ENCODE measurements at places on chromosomes 7 and 10. TPM values are rescaled to one million over a fixed set of nuclear protein-coding genes. Genes with fewer than 3 reads are reported as not detected.

Gene PON1
- total RNA-seq, result not detected

- no peak for DNase-seq
These were observed 256.1 kb upstream of the C7orf33 start for GRCh38 chr7:148334441-148334956.

- no peak for DNase-seq
These were observed 1.7 kb downstream of the CREB3L2 start for GRCh38 chr7:138000081-138000701.

Gene RALA
- 35.5 TPM for total RNA-seq

Gene KIAA1549
- total RNA-seq, result 21.6 TPM

- DNase-seq, result no peak
These were observed 312.0 kb upstream of the GLI3 start for GRCh38 chr7:42548816-42549611.

Gene FAM25A
- total RNA-seq, result not detected

DNA sequence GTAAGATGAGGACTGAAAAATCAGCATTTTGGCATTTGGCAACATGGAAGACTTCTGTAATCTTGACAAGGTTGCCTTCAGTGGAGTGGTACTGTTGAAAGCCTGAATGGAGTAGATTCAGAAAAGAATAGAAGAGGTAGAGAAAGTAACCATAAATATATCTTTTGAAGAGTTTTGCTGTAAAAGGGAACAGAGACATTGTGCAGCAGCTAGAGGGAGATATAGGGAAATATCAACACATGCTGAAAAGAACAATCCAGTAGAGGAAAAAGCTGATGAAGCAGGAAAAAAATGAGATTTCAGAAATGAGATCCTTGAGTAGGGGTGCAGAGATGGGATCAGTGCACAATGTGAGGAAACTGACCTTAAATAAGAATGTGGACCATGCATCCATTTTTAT, 60.0 kb downstream of the RAPGEF5 start:
- DNase-seq, result no peak

Gene HEPACAM2
- total RNA-seq, result under 0.01 TPM

GRCh38 chr7:10122551-10123100, 851.0 kb upstream of the PHF14 start:
- DNase-seq, result peak; percentile 7

Gene SEMA3E
- 28.1 TPM for total RNA-seq

- DNase-seq, result no peak
These were observed 39.3 kb upstream of the CDK6 start for GRCh38 chr7:92875719-92876118.

All from frontal cortex (tissue), 4 donors.